ENCODE measurements at places on chromosomes 11 and 22.

GRCh38 chr11:15313862-15314261 is 199.1 kb downstream of the INSC start:
- no peak for DNase-seq

- no peak for DNase-seq
Measured at GRCh38 chr22:17705951-17706900, 67.7 kb downstream of the BCL2L13 start.

GRCh38 chr22:50505276-50505775 is 2.2 kb downstream of the LMF2 start:
- no peak for DNase-seq

DNA sequence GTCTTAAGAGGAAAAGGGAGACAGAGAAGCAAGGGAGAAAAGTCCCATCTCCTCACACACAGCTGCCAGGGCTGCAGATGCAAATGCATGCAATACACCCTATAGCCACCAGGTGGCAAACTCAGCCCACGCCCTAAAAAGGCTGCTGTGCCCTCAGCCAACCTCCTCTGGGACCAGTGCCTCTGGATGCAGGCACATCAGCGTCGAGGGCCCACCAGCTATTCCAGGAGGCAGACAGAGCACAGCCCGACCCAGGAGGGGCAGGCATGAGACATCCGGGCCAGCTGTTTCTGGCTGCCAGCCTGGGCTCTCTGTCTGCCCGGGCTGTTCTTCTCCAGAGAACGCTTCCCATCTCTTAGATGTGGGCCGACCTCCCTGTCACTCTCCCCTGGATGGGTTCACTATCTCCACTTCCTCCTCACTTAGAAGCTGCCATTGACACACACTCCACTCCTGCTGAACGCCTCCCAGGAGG is 39.7 kb downstream of the TPBGL start:
- DNase-seq = peak; percentile 60

DNA sequence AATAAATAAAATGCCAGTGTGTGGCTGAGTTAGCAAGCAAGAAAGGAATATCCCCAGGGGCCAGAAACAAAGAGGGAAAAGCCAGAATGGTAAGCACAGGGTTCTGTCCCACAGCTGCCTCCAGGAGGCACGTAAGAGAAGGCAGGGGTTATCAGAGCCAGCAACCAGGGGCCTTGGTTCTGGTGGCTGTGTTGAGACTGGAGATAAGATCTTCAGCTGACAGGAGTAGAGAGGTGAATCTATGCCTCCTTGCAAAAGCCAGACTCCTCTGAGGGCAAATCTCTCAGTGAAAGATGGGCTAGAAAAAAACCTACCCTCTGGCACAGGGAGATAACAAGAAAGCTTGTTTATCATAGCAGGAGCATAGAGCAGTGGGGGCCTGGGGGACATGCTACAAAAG is 29.8 kb upstream of the NFAM1 start:
- no peak for DNase-seq

DNA sequence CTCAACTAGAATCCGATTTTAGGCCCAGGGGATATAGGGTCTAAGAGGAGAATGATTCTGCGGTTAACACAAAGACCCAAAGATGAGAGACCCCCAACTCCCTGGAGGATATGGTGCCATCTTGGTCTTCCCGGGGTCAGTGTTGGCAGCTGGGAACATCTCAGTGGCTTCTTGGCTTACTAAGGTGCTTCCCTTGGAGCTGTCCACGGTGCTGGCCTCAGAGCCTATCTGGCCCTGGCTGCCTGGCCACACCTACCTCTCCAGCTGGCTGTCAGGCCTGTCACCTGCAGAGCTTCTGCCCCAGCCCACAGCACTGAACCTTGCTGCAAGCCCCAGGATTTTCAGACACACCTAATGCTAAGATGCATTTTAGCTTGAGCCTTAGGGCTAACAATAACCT is 70.7 kb upstream of the THY1 start:
- DNase-seq = no peak

DNA sequence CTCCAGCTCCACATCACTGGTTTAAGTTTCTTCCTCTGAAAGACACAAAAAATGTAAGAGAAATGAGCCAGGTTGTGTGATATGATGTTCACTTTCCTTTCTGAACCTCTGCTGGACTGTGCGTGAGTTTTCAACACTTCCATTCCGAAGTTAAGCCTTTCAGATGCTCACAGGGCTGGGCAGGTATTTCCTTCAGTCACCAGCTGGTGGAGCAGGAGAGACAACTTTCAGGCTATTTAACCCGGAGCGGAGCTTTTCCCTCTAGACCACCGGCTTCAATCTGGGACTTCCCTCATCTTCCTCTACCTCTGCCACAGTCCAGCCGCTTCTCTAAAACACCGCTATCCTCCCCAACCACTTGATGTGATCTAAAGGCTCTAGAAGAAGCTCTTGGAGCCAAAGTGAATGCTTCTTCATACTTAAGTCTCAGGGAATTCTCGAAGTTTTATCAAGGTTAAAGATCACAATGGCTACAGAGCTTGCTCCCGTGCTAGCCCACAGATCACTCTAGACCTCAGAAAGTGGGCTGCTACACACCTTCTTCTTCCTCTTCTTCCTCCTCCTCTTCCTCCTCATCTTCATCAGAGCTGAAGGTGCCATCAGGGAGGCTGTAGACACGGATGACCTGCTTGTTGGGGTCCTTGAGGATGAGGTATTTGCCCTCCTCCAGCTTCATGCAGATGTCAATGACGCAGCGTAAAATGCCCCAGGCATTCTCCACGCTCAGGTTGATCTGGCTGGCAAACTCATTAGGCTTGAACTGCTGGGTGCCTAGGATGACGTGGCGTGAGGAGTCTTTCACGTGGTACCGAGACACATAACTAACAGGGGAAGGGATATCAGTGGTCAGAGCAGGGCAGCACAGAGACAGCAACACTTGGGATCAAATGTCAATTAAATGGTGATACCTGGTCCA is 4.4 kb upstream of the FOXRED2 start:
- no peak for DNase-seq

- DNase-seq = no peak
Measured at GRCh38 chr11:45881708-45882368, 3.6 kb upstream of the MAPK8IP1 start.

GRCh38 chr22:42915980-42916765 is 59.1 kb upstream of the ARFGAP3 start:
- no peak for DNase-seq

DNA sequence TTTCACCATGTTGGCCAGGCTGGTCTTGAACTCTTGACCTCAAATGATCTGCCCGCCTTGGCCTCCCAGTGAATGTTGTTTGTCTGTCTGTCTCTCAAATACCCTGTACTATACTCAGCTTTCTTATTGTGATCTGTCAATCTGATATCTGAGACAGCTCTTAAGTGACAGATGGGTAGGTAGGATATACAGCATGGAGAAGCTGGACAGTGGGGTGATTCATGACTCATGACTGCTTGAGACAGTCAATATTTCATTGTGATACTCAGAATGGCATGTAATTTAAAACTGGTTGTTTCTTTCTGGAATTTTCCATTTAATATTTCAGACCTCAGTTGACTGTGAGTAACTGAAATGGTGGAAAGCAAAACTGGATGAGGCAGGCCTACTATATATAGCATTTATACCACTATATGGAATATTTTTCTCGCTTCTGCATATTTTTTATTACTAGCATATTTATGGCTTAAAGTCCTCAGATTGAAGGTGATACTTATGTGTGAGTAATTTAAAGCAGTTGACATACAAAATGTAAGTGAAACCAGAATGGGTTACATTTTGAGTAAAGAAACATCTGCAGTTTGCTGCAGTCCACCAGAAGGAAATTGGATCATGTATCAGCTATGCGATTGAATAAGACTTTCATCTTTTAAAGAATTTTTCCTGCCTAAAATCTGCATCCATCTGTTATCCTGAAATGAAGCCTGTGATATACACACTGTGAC is 22.3 kb downstream of the ARHGAP42 start:
- DNase-seq = no peak

- DNase-seq = no peak
Measured at GRCh38 chr11:85718991-85719807, 33.2 kb upstream of the CCDC89 start.

DNA sequence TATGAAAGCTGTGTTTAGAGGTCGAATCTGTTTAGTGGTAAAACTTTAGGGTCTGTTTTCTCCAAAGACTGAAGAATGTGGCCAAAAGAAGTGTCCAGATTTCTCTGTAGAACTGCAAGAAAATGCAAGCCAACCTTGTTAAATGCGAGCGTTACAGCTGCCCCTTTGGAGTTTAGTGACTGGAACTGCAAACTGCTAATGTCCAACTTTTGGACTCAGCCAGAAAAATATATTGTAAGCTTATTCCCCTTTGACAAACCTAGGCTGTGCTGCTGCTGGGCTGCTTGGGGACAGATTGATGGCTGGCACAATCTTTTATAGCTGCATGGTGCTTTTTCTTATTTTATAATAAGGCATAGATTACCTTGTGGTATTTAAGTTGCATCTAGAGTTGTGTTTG is 3.9 kb downstream of the TEAD1 start:
- DNase-seq = no peak

- DNase-seq = no peak
Measured at GRCh38 chr22:48187356-48187755, 1424.9 kb downstream of the TBC1D22A start.

DNA sequence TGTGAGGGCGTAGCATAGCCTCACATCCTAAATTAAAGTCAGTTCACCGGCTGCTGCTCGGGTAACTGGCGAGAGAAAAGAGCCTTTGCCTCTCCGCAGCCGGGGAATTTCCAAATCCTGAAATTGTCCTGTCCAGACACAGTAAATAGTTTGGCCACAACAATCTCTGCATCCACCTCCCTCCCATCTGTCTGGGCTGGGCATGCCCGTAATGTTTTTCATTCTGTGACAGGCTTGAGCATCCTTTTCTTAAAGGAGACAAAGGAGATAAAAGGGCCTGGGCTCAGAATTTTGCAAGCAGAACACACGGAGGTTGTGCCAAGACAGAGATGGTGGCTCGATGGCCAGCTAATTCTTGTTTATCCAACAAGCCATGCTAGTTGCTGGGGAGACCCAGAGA is 19.2 kb upstream of the CBX6 start:
- no peak for DNase-seq

DNA sequence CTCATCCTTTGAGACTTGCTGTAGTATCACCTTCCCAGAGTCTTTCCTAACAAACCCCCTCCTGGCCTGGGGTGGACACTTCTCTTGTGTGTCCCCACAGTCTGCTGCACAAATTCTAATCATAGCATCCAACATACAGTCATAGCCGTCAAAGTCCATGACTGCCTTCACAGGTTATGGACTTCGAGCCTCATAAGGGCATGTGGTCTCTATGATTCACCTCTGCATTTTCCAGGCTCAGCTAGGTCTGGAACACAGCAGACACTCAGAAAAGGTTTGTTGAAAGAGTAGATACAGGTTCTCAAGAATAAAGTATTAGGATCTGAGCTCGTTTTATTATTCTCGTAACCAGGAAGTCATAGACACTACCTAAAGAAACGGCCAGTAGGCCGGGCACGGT is 13.2 kb upstream of the SCUBE2 start:
- no peak for DNase-seq

Data from stimulated activated CD8-positive, alpha-beta memory T cell treated with anti-CD3 and anti-CD28 coated beads, Interleukin-4, amount 100 ng/mL, for 1 hour (primary cell).